ENCODE measurements at places on chromosomes 5 and 9.

DNA sequence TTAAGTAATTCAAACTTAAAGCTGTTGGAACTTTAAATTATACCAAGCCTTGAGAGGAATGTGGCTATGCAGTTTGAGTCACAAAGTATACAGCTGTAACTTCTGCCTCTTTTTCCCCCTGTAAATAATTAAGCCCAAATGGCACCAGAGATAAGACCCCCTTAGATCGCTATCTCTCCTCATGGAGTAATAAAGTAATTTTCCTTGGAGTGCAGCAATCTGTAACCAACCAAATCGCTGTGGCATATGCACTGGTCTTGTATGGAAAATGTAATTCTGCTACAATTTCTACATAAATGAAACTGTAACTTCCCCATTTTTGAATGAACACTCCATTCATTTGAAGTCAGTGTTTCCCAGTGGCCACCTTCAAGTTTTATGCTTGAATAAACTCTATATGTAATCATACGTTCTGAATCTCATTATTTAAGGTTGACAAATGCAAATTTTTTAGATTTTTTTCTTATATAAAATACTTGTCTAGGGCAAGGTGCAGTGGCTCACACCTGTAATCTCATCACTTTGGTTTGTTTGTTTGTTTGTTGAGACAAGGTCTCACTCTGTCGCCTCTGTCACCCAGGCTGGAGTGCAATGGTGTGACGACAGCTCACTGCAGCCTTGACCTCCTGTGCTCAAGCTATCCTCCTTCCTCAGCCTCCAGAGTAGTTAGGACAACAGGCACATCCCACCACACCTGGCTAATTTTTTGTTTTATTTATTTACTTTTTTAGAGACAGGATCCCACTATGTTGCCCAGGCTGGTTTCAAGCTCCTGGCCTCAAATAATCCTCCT lies 12.3 kb downstream of the SUSD1 start:
- no peak for DNase-seq

- DNase-seq: no peak
Measured at GRCh38 chr5:100992354-100992753, 89.3 kb upstream of the ST8SIA4 start.

DNA sequence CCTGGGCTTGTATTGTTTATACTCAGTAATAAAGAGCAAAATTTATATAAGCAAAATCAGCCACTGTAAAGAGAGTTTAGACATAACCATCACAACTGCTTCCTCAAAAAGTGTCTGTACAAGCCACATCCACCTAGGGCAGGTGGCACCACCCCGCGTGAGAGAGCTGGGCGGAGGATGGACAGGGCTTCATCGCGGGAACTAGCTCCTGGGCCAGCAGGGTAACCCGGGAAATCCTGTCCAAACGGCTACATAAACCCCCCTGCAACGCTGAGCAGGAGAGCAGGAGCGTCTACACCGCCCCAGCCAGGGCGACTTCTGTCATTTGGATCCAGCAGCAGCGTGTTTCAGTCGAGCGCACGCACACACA lies 1.3 kb downstream of the SLC6A3 start:
- DNase-seq: no peak

DNA sequence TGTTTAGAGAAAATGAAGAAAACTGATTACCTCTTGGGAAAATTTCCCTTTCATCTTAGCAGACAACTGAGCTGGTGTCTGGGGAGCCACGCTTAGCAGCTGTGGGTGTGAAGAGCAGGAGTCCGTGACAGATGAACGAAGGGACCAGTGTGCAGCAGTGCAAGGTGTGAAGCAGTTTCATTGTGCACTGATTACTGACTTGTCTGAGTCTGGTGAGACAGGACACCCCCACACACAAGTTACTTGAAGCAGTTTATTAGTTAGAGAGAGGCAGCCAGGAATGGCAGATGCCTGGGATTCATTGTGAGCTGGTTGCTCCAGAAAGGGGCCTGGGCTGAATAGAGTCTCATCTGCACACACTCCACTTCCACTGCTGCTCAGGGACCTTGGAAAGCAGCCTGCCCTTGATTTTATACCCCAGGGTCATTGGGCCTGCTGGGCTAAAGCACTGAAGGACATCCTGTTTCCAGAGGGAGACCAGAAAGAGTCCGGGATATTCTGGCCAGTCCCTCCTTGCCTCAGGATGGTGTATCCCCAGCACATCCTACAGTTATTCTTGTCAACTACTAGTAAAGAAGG lies 47.4 kb downstream of the FBXL7 start:
- DNase-seq: no peak

GRCh38 chr5:9498541-9499497 lies 47.1 kb downstream of the SEMA5A start:
- DNase-seq: no peak

GRCh38 chr5:96506866-96507527 lies 73.9 kb upstream of the PCSK1 start:
- DNase-seq: no peak

GRCh38 chr9:74281674-74282073 lies 215.5 kb upstream of the RORB start:
- no peak for DNase-seq

GRCh38 chr5:15796557-15796956 lies 296.6 kb downstream of the FBXL7 start:
- DNase-seq: no peak
